ENCODE measurements at places on chromosomes 13 and 19.

- no peak for DNase-seq
These were observed 33.3 kb upstream of the MUC16 start for GRCh38 chr19:9043524-9043923.

GRCh38 chr19:40596608-40597328 lies 4.4 kb upstream of the LTBP4 start:
- DNase-seq = peak; percentile 58

GRCh38 chr19:45653634-45654033 lies 14.4 kb upstream of the GIPR start:
- DNase-seq = no peak

- DNase-seq = no peak
These were observed 17.1 kb downstream of the UCHL3 start for GRCh38 chr13:75566658-75567057.

DNA sequence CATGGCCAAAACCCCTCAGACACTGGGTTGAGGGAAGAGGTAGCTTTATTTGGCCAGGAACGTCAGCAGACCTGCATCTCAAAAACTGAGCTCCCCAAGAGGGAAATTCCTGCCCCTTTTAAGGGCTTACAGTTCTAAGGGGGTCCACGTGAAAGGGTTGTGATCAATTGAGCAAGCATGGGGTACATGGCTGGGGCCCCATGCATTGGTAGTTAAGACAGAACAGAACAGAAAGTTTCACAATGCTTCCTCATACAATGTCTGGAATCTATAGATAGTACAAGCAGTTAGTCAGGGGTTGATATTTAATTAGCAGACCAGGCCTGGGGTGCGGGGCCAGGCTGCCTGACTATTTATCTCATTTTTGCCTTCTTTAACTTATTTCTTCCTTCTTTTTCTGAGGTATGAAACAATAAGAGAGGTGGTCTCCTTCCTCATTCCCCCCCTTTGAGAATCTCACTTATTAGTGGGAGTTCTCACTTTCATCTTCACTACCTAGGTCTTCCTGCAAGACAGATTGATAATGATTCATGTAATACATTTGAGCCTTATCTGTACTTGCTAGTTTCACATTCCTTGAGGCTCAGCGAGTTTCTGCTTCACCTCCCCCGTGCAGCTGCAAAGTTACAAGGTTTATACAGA lies 84.8 kb downstream of the SLC25A15 start:
- DNase-seq = no peak

GRCh38 chr19:8673276-8673891 lies 25.2 kb downstream of the ACTL9 start:
- no peak for DNase-seq

GRCh38 chr13:110560601-110561343 lies 750 bp downstream of the RAB20 start:
- DNase-seq = peak; percentile 5

DNA sequence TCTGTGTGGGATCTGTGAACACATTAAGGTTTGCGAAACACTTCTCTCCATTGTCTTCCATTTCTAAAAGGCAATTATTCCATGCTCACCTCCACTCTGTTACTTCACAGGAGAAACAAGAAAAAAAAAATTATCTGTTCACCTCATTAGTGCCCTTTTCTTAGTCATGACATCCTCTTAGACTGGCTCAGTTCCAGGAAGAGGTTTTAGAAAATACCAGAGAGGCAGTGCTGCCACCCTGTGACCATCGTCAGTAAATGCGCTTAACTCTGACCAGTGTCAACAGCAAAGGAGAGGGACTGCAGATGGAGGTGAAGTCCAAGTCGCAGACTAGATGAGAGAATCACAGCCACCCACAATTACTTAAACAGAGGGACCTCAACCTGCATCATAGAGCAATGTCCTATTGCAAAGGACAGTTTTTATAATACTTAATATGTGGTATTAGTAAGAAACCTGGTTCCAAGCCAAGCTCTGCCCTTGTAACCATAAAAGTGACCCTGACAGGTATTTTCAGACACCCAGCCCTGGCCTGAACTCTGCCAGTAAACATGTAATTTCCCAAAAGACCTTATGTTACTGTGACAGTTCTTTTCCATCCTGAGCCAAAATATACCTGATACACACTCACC lies 19.4 kb downstream of the CEACAM21 start:
- peak; percentile 19 for DNase-seq

GRCh38 chr13:99228737-99229691 lies 28.4 kb downstream of the UBAC2 start:
- no peak for DNase-seq

DNA sequence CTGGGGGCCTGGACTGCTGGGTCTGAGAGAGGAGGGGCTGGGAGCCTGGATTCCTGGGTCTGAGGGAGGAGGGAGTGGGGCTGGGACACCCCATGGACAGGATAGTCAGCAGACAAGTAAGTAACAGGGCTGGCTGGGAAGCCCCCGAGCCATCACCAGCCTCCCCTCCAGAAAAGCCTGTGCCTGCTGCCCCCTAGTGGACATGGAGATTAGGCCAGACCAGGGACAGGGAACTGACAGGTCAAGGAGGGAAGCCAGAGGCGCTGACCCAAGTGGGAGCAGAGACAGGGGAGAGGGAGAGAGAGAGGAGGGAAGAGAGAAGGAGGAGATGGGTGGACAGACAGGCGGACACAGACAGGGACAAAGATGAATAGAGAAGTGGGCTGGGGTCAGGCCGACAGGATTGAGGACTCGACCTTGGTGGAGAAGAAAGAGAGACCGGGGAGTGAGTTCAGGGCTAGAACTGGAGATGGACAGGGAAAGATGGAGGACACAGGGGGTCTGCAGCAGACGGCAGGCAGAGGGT lies 6.7 kb upstream of the ERFL start:
- DNase-seq = peak; percentile 93

GRCh38 chr13:25679936-25680335 lies 308.2 kb downstream of the ATP8A2 start:
- no peak for DNase-seq

- peak; percentile 51 for DNase-seq
These were observed 58.3 kb upstream of the CLDN10 start for GRCh38 chr13:95494082-95494681.

GRCh38 chr13:36903925-36904595 lies 16.0 kb downstream of the SMAD9 start:
- no peak for DNase-seq

DNA sequence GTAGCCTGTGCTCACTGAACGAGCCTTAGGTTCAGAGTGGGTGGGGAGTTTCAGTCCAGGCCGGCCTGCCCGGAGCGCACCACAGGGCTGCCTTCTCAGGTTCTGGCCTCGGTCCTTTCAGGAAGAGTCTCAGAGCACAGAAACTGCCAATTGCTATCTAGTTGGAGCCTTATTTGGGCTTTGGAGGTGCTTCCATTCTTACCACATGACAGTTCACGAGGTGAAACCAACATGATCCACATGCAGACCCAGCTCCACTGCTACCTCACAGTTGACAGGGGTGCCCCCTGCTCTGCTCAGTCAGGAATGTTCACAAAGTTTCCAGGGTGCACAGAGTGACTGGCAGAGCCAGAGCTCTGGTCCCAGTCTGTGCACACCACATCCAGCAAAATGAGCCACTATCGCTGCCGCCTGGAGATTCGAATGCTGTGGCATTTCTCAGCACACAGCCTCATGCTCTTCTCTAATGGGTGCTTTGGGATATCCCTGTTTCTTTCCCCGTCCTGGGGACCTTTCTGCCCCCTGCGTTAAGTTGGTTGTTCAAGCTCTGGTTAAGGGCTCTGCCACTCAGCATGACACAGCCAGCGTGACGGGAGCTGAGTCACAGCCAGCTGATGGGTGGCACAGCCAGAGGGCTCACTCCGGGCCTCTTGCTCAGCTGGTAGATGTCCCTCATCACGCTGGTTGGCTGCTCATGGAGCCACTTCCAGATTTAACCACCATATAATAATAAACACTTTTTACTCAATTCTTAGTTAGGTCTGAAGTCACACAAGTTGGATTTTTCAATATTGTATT lies 7.5 kb upstream of the SACS start:
- no peak for DNase-seq

DNA sequence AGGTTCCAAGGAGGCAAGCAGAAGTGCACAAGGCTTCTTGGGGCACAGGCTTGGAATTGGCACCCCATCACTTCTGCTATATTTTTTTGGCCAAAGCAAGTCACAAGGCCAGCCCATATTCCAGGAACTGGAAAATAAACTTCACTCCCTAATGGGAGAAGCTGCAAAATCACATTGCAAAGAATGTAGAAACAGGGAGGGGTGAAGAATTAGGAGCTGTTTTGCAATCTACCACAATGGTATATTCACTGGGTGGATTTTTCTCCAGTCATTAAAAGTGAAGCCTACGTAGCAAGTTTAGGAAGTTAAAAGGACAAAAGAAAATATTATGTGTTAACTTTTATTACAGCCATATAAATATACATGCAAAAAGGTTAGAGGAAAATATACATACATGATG lies 464.8 kb downstream of the COG6 start:
- no peak for DNase-seq

GRCh38 chr13:108486096-108486495 lies 143.3 kb upstream of the MYO16 start:
- no peak for DNase-seq

- no peak for DNase-seq
These were observed 297.0 kb upstream of the PCDH20 start for GRCh38 chr13:61712621-61713020.

GRCh38 chr13:78060966-78061365 lies 142.3 kb upstream of the EDNRB start:
- no peak for DNase-seq

DNA sequence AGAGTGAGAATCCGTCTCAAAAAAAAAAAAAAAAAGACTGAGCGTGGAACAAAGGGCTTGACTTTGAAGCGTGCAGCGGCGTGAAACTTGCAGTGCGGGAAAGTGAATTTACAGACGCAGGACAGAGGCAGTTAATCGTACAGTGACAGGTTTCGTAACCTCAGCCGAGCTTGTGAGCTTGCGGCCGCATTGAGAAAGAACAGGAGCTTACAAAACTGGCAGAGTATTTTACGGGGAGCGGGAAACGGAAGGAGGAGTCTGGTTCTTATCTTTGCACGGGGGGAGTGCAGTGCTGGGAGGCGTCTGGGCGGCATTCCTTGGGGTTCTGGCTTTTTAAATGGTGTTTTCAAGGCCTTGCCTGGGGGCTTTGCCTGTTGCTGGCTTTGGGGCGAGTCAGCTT lies 6.0 kb upstream of the BSG start:
- no peak for DNase-seq

DNA sequence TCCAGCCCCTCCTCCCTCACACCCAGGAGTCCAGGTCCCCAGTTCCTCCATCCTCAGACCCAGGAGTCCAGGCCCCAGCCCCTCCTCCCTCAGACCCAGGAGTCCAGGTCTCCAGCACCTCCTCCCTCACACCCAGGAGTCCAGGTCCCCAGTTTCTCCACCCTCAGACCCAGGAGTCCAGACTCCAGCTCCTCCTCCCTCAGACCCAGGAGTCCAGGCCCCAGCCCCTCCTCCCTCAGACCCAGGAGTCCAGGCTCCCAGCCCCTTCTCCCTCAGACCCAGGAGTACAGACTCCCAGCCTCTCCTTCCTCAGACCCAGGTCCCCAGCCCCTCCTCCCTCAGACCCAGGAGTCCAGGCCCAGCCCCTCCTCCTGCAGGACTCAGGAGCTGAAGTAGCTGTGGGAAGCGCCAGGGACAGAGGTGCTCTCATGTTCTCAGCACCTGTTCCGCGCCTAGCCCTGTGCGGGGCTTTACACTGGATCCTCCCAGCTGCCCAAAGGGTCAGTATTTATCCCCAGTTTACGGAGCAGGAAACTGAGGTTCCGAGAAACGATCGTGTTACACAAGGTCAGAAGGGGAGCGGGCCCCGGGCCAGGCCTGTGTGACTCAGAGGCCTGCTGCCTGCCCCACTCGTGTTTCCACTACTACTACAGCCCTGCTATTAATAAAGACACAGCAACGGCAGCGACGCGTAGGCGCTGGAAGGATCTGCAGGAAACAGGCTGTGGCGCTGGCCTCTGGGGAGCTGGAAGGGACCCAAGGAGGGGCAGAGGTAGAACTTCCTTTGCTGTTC lies 1.7 kb upstream of the SBK3 start:
- no peak for DNase-seq

GRCh38 chr13:28533441-28534166 lies 38.7 kb upstream of the FLT1 start:
- DNase-seq = no peak

DNA sequence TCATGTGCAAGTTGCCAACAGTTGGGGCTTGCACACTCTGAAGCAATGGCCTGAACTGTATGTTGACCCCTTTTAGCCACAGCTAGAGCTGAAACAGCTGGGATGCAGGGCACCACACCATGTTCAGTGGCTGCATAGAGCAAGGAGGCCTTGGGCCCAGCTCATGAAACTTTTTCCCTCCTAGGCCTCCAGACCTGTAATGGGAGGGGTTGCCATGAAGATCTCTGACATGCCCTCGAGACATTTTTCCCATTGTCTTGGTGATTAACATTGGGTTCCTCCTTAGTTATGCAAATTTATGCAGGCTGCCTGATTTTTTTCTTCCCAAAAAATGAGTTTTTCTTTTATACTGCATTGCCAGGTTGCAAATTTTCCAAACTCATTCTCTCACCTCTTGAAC lies 165.1 kb upstream of the PRR20A start:
- no peak for DNase-seq

DNA sequence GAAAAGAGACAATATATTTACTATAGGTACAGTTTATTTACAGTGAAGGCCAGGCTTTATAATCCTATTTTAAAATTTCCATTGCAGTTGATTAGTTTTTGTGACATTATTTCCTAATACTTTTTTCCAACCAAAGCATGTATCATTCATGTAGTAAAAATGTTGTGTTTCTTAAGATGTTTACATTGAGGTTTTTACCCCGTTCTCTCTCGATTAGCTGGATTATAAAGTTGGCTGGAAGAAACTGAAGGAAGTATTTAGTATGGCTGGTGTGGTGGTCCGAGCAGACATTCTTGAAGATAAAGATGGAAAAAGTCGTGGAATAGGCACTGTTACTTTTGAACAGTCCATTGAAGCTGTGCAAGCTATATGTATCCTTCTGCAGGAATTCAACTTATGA lies 21.2 kb downstream of the HNRNPM start:
- DNase-seq = no peak

- no peak for DNase-seq
These were observed 3.6 kb downstream of the ONECUT3 start for GRCh38 chr19:1756705-1757465.

GRCh38 chr13:104920091-104920490 lies 1615.4 kb downstream of the EFNB2 start:
- no peak for DNase-seq

- DNase-seq = no peak
These were observed 198.2 kb downstream of the SLC7A1 start for GRCh38 chr13:29397265-29397664.

GRCh38 chr13:46861959-46862358 lies 34.9 kb downstream of the HTR2A start:
- DNase-seq = no peak

DNA sequence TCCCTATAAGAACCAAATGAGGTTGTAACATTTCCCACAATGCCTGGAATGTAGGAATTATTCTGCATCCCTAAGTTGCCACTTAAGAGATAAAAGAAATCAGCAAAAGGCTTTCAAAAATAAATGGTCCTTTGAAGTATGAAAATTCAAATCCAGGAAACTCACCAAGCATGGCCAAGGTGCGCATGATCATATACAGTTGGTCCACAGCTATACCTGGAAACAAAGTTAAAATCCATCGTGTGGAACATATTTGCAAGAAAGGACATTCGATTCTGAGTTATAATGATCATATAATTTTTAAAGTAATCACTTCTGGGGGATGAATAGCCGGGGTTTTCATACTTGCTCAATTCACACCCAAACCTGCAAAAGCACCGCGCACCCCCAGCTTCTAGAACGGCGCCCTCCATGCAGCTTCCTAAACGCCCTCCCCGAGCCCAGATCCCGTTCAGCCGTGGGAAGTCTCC lies 525 bp downstream of the CARS2 start:
- no peak for DNase-seq

- no peak for DNase-seq
These were observed 880 bp upstream of the ZNF723 start for GRCh38 chr19:22831211-22831610.
